ENCODE measurements at places on chromosomes 3 and 15.

GRCh38 chr3:53489386-53489785, 5.0 kb upstream of the CACNA1D start:
- DNase-seq: no peak

- DNase-seq: no peak
Measured at GRCh38 chr3:192844486-192844765, 73.2 kb downstream of the MB21D2 start.

DNA sequence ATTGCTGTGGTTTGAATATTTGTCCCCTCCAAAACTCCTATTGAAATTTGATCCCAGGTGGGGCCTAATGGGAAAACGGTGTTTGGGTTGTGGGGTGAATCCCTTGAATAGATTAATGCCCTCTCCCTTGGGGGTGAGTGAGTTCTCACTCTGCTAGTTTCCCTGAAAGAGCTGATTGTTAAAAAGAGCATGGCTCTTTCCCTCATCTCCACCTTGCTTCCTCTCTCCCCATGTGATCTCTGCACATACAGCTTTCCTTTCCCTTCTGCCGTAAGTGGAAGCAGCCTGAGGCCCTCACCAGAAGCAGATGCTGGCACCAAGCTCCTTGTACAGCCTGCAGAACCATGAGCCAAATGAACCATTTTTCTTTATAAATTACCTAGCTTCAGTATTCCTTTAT, 394.9 kb upstream of the WNT5A start:
- no peak for DNase-seq

- no peak for DNase-seq
Measured at GRCh38 chr3:182710557-182711157, 82.6 kb upstream of the ATP11B start.

DNA sequence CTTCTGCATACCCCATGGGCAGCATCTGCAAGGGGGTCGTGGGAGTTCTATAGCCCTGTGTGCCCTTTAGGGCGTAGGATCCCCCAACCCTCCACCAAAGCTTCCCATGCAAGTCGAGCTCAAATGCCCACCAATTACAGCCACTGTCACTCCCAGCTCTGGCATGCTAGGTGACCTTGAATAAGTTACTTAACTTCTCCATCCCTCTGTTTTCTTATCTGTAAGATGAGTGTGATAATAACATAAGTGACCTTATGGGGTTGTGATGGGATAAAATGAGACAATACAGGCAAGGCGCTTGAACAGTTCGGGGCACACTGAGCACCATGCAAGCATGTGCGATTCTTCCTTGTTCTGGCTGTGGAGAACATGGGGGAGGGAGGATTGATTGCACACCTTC, 74.8 kb upstream of the POMGNT2 start:
- no peak for DNase-seq

- DNase-seq: no peak
Measured at GRCh38 chr3:124934577-124934976, at the start of gene MUC13. Gene MUC13, minus strand, starts transcription at chr3:124934751. Its CDS starts 39 bp downstream, at chr3:124934712.

- DNase-seq: no peak
Measured at GRCh38 chr3:18946524-18946923, 201.8 kb upstream of the KCNH8 start.

DNA sequence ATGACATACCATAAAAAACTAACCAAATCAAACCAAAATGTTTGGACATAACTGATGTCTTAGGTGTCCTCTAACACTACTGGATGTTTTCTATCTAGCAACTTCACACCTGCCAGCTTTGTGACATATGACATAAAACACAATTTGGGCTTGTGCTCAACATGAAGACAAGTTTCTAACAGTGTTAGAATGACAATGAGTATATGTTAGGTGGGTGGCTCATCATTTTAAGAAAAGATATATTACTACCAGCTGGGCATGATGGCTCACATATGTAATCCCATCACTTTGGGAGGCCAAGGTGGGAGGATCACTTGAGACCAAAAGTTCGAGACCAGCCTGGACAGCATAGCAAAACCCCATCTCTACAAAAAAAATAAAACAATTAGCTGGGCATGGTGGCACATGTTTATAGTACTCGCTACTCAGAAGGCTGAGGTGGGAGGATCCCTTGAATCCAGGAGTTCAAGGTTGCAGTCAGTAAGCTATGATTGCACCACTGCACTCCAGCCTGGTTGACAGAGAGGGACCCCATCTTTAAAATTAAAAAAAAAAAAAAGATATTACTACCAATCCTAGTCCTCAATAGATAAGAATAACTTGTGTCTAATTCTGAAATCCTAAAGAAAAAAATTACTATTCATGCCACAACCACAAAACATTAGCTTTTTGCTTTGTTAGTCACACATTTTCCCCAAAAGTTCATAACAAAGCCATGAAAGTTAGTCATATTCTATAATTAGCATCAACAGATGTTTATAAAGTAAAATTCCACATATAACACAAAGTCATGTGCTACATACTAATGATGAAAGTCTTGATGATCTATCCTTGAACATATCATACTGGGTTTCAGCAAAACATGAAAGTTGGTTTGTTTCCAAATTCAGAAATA, 59.9 kb downstream of the LRRFIP2 start:
- no peak for DNase-seq

DNA sequence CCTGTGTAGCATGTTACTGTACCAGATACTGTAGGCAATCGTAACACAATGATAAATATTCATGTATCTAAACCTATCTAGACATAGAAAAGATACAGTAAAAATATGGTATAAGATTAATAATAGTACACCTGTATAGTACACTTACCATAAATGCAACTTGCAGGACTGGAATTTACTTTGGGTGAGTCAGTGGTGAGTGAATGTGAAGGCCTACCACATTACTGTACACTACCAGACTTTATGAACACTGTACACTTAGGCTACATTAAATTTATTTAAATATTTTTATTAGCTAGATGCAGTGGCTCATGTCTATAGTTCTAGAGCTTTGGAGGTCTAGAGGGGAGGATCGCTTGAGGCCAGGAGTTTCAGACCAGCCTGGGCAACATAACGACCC, 186.6 kb upstream of the ROPN1 start:
- no peak for DNase-seq

- no peak for DNase-seq
Measured at GRCh38 chr15:70714565-70714964, 48.8 kb downstream of the UACA start.

DNA sequence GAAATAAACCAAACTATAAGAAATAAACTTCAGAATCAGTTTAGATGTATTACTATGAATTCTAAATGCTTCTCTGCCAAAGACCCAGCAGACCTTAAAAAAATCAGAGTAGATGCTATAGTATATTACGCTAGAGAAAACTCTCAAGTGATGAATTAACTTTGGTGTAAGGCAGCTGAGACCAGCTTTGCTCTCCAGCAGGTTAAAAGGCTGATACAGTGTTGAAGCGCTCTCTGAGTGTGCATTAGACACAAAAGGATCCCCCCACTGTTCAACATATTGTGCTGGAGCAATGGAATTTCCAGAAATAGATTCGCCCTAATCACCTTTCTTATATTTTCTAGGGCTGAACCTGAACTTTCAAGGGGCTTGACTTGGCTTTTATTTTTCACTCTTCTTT, 190.0 kb downstream of the EFHB start:
- no peak for DNase-seq

DNA sequence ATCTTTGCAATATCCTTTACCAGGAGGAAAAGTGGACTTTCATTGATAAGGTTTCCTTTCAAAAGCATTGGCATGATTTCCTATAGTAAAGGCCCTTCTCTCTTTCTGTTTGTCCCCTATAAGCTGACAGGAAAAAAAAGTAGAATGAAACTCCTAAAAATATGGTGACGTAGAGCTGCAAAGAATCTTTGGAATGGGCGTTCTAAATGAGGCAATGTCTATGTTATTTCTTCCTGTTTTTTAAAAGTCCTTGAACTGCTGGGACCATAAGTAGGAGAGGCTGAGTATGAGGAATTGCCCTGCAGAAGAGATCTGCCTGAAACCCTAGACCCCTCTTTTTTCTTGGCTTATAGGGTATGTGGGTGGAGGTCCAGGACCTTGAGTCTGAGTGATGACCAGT, 17.2 kb downstream of the ST3GAL6 start:
- no peak for DNase-seq

DNA sequence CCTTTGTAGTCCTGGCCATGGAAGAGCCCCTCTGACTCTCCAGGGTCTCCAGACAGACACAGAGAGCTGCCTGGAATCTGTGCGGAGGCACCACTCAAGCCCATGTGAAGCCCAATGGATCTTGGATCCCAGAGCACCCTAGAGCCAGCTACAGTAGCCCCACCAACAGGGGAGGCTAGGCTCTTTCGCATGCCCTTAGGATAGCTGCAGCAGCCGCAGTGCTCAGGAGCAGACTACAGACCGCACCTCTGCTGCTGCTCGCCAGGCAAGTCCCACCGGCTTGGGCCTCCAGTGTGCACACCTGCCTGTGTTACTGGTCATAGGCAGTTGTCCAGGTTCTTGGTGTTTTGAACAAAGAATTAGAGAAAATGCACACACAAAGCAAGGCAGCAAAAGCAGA, 131.6 kb downstream of the SPATA16 start:
- no peak for DNase-seq

- no peak for DNase-seq
Measured at GRCh38 chr15:96462768-96463750, 132.6 kb downstream of the NR2F2 start.

DNA sequence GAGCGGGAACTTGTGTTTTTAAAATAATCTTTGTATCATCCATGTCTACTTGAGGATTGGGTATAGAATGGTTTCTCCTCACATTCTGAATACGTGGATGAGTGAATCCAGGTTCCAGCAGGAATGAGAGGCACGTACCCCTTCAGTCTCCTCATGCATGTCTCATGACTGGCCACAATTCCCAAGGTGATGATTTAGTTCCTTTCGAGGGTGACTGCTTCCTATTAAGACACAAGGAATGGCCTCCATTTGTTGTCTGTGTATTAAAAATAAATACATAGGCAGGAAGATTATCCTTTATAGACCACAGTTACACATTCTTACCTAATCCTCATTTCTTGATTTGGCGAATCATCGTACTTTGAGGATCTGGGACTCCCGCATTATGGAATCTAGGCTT, 217.0 kb upstream of the LRIG1 start:
- no peak for DNase-seq

DNA sequence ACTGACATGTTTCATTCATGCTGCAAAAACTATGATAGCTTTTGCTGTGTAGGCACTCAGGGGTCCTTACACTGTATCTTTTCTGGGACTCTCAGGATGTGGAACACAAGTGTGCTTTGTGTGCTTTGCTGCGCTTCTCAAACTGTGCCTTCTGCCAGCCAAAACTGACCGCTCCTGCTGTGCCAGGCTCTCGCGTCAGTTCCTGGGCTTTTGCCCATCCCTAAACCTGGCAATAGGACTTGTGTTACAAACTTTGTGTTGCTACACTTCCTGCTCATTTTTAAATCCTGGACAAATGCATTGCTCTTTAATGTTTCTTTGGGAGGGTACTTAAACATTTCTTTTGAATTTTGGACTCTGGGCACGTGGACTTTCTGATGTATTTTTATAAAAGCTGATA, 60.3 kb downstream of the DIPK2A start:
- no peak for DNase-seq

DNA sequence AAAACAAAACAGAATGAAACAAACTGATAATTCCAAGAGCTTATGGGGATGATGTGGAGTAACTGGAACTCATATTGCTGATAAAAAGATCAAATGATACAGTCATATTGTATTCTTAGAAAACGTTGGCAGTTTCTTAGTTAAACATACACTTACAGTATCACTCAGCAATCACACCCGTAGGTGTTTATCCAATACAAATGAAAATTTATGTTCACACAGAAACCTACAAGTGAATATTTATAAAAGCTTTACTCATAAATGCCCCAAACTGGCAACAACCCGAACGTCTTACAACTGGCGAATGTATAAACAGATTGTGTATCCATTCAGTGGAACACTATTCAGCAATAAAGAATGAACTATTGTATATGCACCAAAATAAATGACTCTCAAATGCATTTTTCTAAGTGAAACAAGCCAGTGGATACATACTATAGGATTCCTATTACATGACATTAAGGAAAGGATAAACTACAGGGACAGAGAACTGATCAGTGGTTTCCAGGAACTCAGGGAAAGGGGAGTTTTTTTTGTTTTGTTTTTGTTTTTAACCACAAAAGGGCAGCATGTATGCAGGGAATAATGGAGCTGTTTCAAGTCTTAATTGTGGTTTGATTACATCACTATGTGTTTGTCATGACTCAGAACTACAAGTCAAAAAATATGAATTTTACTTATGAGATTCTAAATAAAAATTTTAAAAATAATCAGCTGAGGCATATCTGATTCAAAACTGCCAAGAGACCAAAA, 71.8 kb upstream of the NDUFB4 start:
- DNase-seq: no peak

GRCh38 chr3:58042947-58043707, 34.9 kb downstream of the FLNB start:
- no peak for DNase-seq

- DNase-seq: no peak
Measured at GRCh38 chr3:181757694-181758306, 46.1 kb downstream of the SOX2 start.

GRCh38 chr15:39407116-39407515, 173.8 kb upstream of the THBS1 start:
- no peak for DNase-seq

DNA sequence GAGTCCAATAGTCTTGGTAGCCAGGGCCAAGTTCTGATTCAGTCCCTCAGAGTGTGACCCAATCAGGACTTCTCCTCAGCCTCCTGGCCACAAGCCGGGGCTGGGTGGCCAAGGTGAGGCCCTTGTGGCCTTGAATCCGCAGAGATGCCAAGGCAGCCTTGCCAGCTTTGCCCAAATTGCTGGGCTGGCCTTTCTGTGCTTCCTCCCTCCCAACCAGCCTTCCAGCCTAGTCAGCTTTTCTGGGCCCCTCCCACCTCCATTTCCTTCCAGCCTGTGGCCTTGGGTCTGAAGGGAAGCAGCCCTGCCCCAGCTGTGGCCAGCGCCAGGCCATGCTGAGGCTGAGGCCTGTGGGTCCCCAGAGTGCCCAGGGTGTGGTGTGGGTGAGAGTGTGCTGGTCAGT, 34.3 kb upstream of the ANKDD1A start:
- DNase-seq: peak; percentile 35

DNA sequence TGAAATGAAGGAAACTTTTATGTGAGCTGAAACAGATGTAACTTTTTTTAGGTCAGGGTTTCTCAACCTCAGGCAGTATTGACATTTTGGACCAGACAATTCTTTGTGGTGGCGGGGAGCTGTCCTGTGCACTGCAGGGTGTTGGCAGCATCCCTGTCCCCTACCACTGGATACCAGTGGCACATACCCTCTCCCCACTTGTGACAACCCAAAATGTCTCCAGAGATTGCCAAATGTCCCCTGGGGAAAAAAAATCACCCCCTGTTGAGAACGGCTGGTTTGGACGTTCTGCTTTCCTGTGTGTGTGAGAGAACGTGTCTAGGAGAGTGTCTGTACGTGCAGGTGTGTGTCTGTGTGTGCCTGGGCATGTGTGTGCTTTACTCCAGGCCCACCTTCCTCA, 30.7 kb upstream of the GRIP2 start:
- DNase-seq: no peak

DNA sequence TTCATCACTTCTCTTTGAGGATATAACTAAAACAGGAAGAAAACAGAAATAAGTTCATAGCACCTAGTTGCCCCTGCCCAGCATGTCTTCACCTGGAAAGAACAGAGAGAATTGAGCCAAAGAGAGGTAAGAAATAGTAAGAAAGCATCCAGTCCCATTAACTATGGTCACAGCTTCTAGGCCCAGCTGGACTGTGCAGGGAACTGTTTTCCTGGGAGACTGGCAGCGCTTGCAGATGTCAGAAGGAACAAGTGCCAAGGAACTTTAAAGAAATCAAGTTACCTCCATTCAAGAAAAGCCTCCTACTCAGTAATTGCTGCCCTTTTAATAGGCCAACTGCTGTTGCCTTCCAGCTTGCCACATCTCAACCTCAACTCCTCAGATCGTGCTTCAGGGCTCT, 17.8 kb upstream of the CPB1 start:
- no peak for DNase-seq

Data from activated CD8-positive, alpha-beta T cell treated with anti-CD3 and anti-CD28 coated beads, Interleukin-2, amount 10 ng/mL, durations not matched to agents 7 days and 5 days (primary cell).